A549 treated with RU486 at 1 μM for 4 hours (cell line): ENCODE measurements at places on chromosomes 16 and 17. TPM values are rescaled to one million over a fixed set of nuclear protein-coding genes. Genes with fewer than 3 reads are reported as not detected.

TMEM186 gene
- 11.9 to 14.9 TPM (median 14.0 TPM) in 5 replicates for total RNA-seq

DOC2A gene
- total RNA-seq = 1.7 to 3.3 TPM (median 2.3 TPM) in 5 replicates

FBXW10 gene
- total RNA-seq = 0.69 to 1.8 TPM (median 1.1 TPM) in 5 replicates

UTP4 gene
- 85.6 to 97.9 TPM (median 88.6 TPM) in 5 replicates for total RNA-seq

CENPX gene
- total RNA-seq = 138 to 205 TPM (median 189 TPM) in 5 replicates

GEMIN4 gene
- total RNA-seq = 54.6 to 65.1 TPM (median 60.6 TPM) in 5 replicates
